Central memory CD8-positive, alpha-beta T cell (primary cell): ENCODE measurements at places on chromosomes 3 and 15.

DNA sequence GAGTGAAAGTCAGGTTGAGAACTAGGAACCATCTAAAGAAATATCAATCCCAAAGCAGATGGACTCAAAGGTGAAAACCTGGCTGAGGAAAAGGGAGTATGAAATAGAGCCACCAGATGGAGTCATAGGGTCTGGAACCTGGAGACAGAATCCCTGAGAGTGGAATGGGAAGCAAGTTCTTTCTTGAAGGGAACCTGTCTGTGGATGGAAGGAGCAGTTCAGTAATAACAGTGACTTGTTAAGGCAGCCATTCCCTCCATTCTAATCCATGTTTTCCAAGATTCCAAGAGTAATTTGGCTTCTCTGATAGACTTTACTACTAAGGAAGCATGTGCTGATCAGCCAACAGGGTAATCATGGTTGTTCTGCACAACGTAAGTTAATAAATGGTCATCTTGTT, 22.5 kb upstream of the AQP9 start:
- H3K27me3 ChIP-seq = peaks cover 45% of the 10 kb centered on the region
- no peak overlapping the region for H3K4me3 ChIP-seq
- no peaks in the 10 kb centered on the region for H3K4me1 ChIP-seq
- DNase-seq = no peak
- no peaks in the 10 kb centered on the region for H3K36me3 ChIP-seq

- H3K27me3 ChIP-seq = no peaks in the 10 kb centered on the region
- peaks cover 34% of the 10 kb centered on the region for H3K4me1 ChIP-seq
- no peak for DNase-seq
- peak overlapping the region; percentile 74 for H3K27ac ChIP-seq
- peak overlapping the region; percentile 20 for H3K4me3 ChIP-seq
Observed at GRCh38 chr15:31374489-31374888, 47.9 kb downstream of the KLF13 start.

DNA sequence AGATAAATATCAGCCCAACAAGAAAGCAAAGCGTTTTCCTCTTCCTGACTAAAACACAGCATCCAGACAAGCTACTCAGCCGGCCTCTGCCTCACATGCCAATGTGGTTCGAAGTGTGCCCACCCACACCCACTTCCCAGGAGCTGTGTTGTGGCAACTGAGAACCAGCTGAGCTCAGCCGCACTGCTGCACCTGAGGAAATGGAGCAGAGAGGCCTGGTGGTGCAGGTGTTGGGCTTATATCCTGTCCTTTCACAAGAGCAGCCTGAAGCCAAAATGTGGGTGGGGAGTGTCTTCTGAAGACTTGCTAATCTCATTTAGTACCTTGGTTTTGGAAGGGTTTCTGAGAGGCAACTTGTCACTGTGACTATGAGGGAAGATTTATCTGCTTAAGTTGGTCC, 23.0 kb upstream of the RETNLB start:
- H3K27me3 ChIP-seq = peaks cover 7% of the 10 kb centered on the region
- H3K4me3 ChIP-seq = peak overlapping the region; percentile 3
- H3K36me3 ChIP-seq = peaks cover 4% of the 10 kb centered on the region
- peak; percentile 17 for DNase-seq
- peaks cover 23% of the 10 kb centered on the region for H3K4me1 ChIP-seq

GRCh38 chr3:132675408-132675807, 15.3 kb downstream of the UBA5 start:
- no peak overlapping the region for H3K4me3 ChIP-seq
- H3K4me1 ChIP-seq = no peaks in the 10 kb centered on the region
- H3K27ac ChIP-seq = peak overlapping the region; percentile 9
- no peak for DNase-seq

DNA sequence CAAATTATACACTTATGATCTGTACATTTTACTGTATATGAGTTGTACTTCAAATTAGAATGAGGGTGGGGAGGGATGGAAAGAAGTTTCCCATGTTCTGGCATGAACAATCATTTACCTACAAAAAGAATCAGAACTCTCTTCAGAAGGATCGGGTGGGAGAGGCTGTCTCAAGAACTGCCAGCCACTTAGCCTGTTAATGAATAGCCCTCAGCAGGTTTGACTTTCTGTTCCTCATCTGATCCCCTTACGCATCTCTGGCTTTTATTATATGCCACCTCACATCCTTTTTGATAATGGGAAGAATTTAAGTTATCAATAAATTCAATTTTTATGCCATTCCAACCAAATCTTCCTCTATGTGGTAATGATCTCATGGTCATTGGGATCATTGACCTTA, 168.3 kb upstream of the TGFBR2 start:
- H3K27me3 ChIP-seq = no peaks in the 10 kb centered on the region
- H3K36me3 ChIP-seq = no peaks in the 10 kb centered on the region
- peaks cover 18% of the 10 kb centered on the region for H3K4me1 ChIP-seq
- H3K27ac ChIP-seq = no peak overlapping the region

GRCh38 chr15:79475306-79475705, 43.2 kb downstream of the MINAR1 start:
- H3K27ac ChIP-seq = no peak overlapping the region
- peaks cover 2% of the 10 kb centered on the region for H3K36me3 ChIP-seq
- no peak overlapping the region for H3K4me3 ChIP-seq
- H3K27me3 ChIP-seq = no peaks in the 10 kb centered on the region
- no peaks in the 10 kb centered on the region for H3K4me1 ChIP-seq

GRCh38 chr3:32432711-32433530, 41.3 kb downstream of the CMTM7 start:
- peak overlapping the region; percentile 75 for H3K4me3 ChIP-seq
- no peaks in the 10 kb centered on the region for H3K27me3 ChIP-seq
- DNase-seq = peak; percentile 48
- H3K36me3 ChIP-seq = peaks cover 23% of the 10 kb centered on the region
- H3K27ac ChIP-seq = peak overlapping the region; percentile 99
- peaks cover 66% of the 10 kb centered on the region for H3K4me1 ChIP-seq

- H3K36me3 ChIP-seq = no peaks in the 10 kb centered on the region
- no peak overlapping the region for H3K27ac ChIP-seq
- H3K27me3 ChIP-seq = peaks cover 71% of the 10 kb centered on the region
- no peak overlapping the region for H3K4me3 ChIP-seq
- H3K4me1 ChIP-seq = no peaks in the 10 kb centered on the region
Observed at GRCh38 chr3:56459719-56460118, 8.5 kb downstream of the ERC2 start.

DNA sequence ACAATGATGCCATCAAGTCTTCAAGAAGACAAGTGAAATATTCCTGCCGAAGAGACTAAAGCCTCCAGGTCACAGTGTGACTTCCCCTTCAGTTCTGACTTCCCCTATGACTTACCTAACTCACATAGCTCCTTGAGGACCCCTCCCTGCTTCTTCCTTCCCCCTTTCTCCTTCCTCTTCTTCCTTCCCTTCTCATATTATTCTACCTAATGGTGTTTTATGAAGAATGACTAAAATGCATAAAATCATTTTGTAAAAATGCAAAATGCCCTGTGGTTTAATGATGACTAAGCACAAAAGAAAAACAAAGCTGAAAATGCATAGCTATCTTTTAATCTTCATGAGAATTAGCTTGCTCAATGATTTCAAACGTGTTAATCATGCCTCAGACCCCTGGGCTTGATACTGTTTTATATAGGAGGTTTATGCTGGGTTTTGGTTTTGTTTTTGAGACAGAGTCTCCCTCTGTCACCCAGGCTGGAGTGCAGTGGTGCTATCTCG, 26.1 kb upstream of the TM4SF4 start:
- DNase-seq = no peak
- H3K4me1 ChIP-seq = no peaks in the 10 kb centered on the region
- H3K27me3 ChIP-seq = peaks cover 5% of the 10 kb centered on the region
- H3K36me3 ChIP-seq = no peaks in the 10 kb centered on the region
- no peak overlapping the region for H3K27ac ChIP-seq
- H3K4me3 ChIP-seq = no peak overlapping the region

GRCh38 chr3:64687781-64688604, at the start of gene ADAMTS9:
Gene ADAMTS9, minus strand, starts transcription at chr3:64688000. Its CDS starts 343 bp downstream, at chr3:64687657.
- no peak within 1 kb of the TSS for H3K4me3 ChIP-seq
- peaks cover 6% of the 10 kb centered on the region for H3K4me1 ChIP-seq
- peaks cover 49% of the 10 kb centered on the region for H3K27me3 ChIP-seq
- no peaks in the 10 kb centered on the region for H3K36me3 ChIP-seq
- no peak within 1 kb of the TSS for H3K27ac ChIP-seq
- DNase-seq = no peak
